HepG2 (cell line): ENCODE measurements at places on chromosomes 3 and 15. TPM values are rescaled to one million over a fixed set of nuclear protein-coding genes. Genes with fewer than 3 reads are reported as not detected.

DNA sequence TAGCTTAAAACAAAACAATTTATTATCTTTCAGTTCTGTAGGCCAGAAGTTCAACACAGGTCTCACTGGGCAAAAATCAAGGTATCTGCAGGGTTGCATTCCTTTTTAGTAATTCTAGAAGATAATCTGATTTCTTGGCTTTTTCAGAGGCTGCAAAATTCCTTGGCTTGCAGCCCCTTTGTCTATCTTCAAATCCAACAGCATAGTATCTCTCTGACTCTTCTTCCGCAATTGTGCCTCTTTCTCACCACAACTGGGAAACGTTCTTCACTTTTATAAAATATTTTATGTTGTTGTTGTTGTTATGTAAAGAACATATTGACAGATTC is 218.7 kb downstream of the STXBP5L start:
- DNase-seq = no peak

DNA sequence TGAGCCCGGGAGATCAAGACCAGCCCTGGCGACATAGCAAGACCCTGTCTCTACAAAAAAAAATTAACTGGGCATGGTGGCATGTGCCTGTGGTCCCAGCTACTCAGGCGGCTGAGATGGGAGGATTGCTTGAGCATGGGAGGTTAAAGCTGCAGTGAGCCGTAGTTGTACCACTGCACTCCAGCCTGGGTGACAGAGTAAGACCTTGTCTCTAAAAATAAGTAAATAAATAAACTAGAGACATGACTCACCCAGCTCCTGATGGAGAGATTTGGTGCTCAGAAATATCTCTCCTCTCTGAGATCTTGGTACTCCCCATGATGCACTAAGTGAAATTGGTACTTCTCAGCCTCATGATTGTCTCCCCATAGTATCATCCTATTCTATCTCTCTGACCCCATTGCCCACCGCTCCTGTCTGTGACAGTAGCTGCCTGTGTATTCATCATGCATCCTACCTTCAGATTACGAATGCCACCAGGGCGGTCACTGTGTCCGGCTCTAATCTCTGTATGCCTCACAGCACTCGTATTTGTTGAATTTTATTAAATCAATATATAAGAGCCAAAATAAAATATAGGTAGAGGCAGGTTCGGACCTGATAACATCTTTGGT is 50.9 kb downstream of the ABHD2 start:
- DNase-seq = peak; percentile 47

RPL22L1 gene
- total RNA-seq = 150 and 152 TPM in 2 replicates

GRCh38 chr15:84968301-84968700 is 13.4 kb upstream of the PDE8A start:
- no peak for DNase-seq

DNA sequence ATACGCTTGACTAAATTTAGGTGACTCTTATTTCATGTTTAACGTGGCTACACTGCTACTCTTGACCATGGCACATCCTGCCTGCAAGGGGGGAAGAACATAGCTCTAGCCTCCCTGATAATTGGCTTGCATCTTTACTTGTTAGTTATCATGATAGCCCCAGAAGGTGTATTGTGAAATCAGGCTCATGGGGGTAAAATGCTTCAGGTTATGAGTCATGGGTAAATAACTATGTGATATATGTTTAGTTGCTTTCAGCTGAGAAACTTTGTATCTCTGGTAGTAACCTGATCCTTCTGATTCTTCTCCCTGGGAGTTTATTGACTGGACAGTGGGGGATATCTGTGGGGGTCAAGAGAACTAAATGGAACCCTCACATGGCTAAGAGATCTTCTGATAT is 660.8 kb upstream of the UBE2E2 start:
- no peak for DNase-seq

- DNase-seq = no peak
Observed at GRCh38 chr3:191336833-191337232, 6.5 kb upstream of the UTS2B start.

EFCC1 gene
- not detected in 2 replicates for total RNA-seq

DNA sequence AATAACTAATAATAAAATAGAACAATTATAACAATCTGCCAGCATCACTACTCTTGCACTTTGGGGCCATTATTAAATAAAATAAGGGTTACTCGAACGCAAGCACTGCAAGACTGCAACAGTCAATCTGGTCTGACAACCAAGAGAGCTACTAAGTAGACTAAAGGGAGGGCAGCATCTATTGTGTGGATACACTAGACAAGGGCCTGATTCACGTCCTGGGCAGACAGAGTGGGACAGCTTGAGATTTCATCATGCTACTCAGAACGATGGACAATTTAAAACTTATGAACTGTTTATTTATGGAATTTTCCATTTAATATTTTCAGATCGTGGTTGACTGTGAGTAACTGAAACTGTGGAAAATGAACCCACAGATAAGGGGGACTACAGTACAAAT is 39.5 kb downstream of the TNIK start:
- DNase-seq = no peak

GRCh38 chr3:64399205-64399800 is 174.0 kb upstream of the PRICKLE2 start:
- DNase-seq = peak; percentile 21

PIF1 gene
- total RNA-seq = 8.3 and 19.7 TPM in 2 replicates

TRIM71 gene
- total RNA-seq = 76.9 and 111 TPM in 2 replicates

DNA sequence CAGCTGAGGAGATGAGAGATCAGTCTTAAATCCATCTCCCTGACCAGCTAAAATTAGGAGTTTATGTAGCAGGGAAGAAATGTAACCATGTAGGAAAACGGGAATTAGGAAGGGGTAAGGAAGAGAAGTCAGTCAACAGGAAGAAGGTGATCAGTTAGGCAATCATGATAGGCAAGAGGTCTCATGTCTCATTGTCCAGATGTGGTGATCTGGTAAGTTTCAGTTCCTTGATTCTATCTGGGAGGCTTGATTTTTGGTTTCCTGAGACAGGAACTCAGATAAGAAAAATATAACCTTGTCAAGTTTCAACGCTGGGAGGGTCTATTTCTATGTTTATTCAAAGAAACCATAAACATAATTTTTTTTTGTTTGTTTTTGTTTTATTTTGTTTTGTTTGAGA is 40.3 kb upstream of the TBC1D5 start:
- DNase-seq = no peak

NR2E3 gene
- not detected in 2 replicates for total RNA-seq

- DNase-seq = no peak
Observed at GRCh38 chr3:194632809-194633348, 340 bp downstream of the TMEM44 start.

GREM1 gene
- 0.02 and 0.11 TPM in 2 replicates for total RNA-seq

DNA sequence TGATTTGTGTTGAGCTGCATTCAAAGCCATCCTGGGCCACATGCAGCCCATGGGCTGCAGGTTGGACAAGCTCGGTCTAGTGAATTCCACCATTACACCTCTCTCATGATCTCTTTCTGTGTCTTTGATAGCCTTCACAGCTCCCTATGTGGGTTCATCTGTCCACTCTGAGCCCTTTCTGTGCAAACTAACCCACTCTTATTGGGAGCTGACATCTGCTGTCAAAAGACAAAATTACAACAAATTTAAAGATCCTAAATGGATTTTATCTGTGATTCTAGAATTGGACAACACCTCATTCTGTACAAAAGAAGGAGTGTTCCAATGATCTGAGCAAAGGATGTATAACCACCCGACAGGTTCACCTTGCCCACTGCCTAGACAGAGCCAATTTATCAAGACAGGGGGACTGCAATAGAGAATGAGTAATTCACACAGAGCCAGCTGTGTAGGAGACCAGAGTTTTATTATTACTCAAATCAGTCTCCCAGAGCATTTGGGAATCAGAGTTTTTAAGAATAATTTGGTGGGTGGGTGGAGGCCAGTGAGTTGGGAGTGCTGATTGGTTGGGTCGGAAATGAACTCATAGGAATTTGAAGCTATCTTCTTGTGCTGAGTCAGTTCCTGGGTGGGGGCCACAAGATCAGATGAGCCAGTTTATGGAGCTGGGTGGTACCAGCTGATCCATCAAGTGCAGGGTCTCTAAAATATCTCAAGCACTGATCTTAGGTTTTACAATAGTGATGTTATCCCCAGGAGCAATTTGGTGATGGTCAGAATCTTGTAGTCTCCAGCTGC is 2.6 kb upstream of the XYLB start:
- no peak for DNase-seq

GRCh38 chr3:152199102-152199840 is 69.5 kb upstream of the MBNL1 start:
- DNase-seq = no peak

DNA sequence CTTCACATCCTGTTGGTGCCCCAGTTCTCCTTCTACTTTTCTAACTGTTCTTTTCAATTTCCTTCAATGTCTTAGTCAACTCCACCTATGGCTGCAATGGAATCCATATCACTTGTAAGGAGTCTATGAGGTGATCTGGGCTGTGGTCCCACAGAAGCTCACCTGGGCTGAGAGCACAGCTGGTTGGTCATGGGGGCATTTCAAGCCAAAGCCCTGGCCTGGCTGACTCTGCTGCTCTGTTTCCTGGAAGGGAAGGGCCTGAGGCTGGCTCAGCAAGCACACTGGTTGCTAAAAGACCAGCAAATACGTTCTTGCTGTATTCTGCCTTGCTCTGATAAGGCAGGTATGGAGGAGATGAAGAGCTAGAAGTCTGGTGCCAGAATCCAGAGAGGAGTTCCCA is 29.0 kb downstream of the AMOTL2 start:
- no peak for DNase-seq

DNA sequence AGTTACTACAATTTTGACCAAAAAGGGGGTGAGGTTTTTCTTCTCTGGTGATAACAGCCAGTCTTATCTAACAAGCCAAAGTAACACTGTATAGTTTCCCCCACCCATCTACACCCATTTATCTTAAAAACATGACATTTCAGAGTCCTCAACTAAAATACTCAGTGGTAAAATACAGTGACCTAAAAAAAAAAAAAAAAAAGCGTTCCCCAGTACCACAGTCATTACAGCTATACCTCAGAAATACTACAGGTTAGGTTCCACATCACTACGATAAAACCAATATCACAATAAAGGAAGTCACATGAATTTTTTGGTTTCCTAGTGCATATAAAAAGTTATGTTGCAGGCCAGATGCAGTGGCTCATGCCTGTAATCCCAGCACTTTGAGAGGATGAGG is 13.8 kb downstream of the DENND4A start:
- DNase-seq = no peak

DNA sequence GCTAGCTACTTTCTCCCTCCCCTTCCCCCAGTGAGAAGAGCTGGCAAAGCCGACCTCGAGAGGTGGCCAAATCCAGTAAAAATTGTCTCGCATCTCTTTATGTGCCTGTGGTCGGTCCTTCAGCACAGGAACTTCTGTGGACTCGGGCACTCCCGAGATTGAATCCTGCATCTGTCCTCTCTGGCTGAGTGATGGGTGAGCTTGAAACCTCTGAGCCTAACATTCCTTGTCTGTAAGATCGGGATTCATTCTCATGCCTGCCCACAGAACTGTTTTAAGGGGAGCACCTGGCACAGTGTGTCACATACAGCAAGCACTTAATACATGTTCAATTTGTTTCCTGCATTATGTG is 11.3 kb downstream of the CX3CR1 start:
- DNase-seq = no peak

- no peak for DNase-seq
Observed at GRCh38 chr3:172751175-172751704, 714 bp downstream of the ECT2 start.

GRCh38 chr3:56761023-56761422 is 40.7 kb downstream of the ARHGEF3 start:
- no peak for DNase-seq

DNA sequence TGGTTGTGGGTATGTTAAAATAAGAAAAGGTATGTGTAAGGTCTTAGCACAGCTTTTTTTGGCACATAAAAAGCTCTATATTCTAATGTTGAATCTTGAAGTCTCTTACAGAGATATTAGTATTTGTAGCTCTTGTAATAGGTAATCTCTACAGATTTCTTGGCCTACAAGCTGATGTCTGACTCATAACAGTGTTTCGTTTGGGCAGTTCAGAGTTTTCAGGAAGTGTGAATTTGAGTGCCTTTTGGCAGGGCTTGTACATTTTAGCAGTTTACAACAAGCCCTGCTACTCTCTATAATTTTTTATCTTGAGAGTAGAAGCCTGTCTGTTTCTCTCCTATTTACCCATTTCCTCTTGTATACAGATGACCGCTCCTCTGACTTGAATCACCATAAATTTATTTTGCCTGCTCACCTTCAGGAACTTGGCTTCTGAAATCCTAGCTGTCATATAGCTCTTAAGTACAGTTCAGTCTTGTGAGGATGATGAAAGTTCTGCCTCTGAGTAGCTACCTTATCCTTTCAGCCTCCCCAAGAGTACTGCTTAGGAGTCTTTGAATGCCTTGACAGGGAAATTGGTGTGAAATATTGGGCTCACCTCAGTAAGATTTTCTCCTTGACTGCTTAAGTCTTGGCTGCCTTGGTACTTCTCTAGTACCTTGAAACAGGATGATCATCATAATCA is 419.9 kb upstream of the RARB start:
- DNase-seq = no peak
